ENCODE measurements at places on chromosomes 16 and 17.

GRCh38 chr16:51757505-51757904 is 606.4 kb upstream of the SALL1 start:
- no peak for DNase-seq

GRCh38 chr17:72270273-72270924 is 149.6 kb downstream of the SOX9 start:
- no peak for DNase-seq

GRCh38 chr16:46573008-46573833 is 48.0 kb downstream of the SHCBP1 start:
- no peak for DNase-seq

DNA sequence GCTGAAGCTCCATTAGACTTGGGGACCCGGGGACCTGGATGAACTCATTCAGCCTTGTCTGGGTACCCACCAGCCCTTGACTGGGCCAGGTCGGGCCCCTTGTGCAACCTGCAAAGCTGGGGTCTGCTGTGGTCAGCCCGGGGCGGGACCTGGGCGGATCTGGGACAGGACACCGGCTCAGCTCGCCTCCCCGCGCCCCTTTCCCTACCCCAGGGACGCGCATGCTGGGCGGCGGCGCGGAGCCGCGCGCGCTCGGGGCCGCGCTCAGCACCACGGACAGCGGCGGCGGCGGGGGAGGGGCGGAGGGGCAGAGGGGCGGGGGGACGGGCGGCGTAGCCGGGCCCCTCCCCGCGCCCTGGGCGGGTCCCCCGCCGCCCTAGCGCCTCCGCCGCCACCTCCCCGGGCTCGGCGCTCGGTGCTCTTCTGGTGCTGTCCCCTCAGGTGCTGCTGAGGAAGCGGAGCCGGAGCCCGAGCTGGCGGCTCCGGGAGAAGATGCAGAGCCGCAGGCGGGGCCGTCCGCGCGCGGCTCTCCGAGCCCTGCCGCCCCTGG is 7.4 kb downstream of the ACD start:
- DNase-seq, result peak; percentile 88

GRCh38 chr16:2257726-2258125 is 6.3 kb upstream of the ECI1 start:
- DNase-seq, result no peak

DNA sequence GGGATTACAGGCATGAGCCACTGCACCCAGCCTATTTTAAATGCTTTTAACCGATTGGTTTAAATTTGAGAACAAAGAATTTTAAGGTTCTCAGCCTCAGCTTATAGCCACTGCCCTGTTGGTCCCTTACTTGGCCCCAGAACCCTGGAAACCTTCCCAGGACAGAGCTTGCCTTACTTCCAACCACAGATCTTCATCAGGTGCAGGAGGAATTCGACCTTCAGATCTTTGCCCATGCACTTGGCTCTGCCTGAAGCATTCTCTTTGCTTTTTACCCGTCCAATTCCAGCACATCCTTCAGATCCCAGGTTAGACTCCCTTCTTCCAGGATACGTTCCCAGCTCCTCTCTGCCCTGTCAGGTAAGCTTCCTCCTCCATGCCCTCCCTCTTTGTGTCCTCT is 27.7 kb downstream of the CHD9 start:
- no peak for DNase-seq

DNA sequence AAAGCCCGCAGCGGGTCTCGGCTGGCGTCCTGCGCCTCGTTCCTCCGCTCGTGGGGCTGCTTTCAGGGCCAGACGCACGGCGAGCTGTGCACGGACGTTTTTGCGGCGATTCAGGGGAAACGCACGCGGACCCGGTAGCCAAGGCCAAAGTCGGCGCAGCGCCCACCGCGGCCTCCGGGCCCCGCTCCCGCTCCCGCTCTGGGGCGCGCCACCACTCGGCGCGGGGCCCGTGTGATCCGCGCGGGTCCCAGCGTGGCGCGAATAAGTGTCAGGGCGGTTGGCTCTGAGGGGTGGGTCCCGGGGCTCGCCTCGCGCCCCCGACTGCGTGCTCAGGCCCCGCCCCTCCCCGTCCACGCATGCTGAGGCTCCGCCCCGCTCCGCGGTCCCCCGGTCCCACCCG is 694 bp upstream of the TBCD start:
- DNase-seq, result no peak

DNA sequence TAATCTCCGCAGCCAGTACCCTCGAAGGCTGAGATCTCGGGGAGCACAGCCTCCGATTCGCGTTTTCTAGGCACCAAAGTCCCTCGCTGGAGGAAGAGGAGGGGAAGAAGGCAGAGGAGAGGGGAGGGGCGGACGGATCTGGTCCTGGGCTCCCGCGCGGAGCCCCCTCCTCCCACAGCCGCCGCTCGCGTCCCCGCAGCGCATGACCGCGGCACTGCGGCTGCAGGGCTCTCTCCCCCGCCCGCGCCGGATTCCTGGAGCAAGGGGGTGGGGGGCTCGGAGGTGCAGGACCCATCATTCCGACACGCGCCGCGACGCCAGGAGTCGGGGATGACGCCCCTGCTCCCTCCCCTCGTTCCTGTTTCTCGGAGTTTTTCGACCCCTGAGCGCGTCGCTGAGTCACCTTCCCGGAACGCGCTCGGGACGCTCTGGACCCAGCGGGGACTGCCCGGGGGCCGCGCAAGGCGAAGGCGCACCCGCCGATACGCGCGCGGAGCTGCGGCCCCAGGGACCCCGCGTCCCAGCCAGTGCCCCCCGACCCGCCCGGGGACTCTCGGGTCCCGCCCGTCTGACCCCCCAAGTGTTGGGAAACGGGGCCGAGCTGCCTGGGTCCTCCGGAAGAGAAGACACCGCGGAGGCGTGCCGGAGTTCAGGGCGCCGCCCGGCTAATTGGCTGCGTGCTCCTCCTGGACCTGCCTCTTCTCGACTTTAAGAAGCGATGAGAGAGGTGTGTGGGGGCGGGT is 1.4 kb upstream of the SPHK1 start:
- peak; percentile 77 for DNase-seq

GRCh38 chr17:20122254-20122879 is 113.2 kb downstream of the SPECC1 start:
- DNase-seq, result no peak

GRCh38 chr16:78641433-78641832 is 542.0 kb downstream of the WWOX start:
- peak; percentile 50 for DNase-seq

GRCh38 chr16:16126896-16127295 is 96.4 kb downstream of the ABCC6 start:
- DNase-seq, result no peak

DNA sequence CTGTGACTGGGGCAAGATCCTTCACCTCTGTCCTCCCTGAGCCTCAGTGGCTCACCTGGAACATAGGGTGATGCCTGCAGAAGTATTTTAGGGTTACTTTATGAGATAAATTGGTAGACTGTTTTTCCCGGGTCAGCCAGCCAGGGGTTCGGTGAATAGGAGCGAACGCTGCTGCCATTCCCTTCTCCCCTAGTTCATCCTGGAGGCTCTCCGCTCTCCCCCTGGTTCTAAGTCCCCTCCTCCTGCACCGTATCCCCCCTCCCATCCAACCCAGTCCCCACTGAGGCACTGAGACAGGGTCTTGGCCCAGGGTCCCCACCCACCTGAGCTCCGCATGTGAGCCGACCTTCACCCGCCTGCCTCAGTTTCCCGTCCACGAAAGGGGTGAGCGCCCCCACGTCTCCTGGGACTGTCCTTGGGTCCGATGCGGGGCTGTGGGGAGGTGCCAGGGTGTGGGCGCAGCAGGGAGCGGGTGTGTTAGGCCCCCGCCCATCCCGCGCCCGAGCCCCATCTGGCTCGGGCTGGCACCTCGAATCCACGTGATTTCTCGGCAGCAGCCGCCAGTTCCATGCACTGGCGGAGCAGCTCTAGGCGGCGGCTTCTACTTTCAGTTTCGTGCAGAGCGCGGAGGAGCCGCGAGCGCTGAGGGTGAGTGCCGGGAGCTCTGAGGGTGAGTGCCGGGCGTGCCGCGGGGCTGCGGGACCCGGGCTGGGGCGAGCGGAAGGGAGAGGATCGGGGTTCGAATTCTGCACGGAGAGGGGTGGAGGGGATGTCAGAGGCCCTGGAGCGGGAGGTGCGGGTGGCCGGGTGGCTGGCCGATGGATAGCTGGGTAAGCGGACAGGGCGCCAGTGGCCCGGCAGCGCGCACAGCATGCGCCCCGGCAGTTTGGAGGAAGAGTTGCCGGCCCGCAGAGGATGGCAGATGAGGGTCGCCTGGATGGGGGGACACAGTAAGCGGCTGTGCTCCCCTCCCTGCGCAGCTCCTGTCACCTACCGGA is at the start of gene NLRC5:
NLRC5 (plus strand) TSS at position 610 of the 998 bp plus-strand sequence. CDS start 31,156 bp downstream, outside the sequence.
- peak; percentile 78 for DNase-seq

GRCh38 chr16:590815-591200 is 942 bp downstream of the RAB40C start:
- DNase-seq, result no peak

- peak; percentile 68 for DNase-seq
Measured at GRCh38 chr17:6894206-6894528, 62.6 kb upstream of the TEKT1 start.

GRCh38 chr17:21357696-21358656 is 18.2 kb upstream of the KCNJ12 start:
- DNase-seq, result no peak

DNA sequence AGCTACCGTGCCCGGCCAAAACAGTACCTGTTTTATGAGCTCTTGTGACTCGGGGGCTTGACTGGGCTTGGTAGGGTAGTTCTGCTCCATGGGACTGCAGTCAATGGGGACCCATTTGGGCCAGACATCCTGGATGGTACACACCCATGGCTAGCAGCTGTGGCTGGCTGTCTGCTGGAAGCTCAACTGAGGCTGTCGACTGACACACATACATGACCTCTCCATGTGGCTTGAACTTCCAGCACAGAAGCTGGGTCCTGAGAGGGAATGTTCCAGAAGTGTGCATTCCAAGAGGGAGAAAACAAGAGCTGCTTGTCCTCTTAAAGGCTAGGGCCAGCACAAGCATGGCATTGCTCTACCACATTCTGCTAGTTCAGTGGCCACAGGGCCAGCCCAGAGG is 14.9 kb upstream of the NKD1 start:
- DNase-seq, result no peak

DNA sequence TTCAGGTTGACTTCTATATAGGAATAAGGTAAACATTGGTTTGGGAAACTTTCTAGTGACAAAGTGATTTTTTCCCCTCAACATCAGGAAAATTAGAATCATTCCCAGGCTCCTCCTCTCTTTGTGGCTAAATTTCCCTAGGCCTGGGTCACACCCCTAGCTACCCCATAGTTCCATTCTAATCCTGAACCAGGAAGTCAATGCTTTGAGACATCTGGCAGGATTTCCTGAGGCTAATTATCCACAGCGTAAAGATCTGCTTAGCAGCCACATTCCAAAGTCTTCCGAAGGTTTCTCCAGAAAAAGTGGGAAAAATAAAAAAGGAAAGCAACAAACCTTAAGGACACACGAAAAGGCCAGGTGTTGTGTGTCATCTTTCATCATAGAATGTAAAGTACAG is 60.3 kb upstream of the CORO6 start:
- DNase-seq, result peak; percentile 72

DNA sequence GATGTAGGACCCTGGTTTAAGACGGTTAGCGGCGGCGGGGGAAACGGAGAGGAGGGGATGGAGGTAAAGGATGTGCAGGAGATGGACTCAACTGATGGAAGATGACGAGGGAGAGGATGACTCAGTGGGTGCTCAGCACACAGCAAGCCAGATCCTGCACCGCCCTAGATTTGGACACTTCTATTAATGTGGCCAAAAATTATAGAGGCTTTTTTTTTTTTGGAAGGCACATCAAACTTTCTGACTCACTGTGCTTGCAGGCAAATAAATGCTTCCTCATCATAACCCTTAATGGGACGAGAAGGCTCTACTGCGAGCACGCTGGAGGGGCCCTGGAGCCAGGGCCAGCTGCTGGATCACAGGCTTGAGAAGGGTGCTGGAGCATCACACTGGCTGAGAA is 36.0 kb downstream of the RTN4RL1 start:
- no peak for DNase-seq

DNA sequence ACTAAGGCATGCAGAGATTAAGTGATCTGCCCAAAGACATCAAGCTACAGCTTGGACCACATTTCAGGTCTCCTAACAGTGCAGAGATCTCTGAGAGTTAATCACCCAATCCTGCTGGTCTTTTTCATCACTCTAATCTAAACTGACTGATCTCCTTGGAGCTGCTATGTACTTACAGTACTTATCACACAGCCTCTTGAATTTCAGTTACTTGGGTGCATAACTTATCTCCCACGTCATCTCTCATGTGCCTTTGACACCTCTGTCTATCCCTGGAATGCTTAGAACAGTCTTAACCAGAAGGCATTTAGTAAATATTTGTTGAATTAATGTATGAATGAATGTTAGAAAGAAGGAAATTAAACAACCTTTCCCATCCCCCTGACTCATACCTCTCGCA is 139.0 kb downstream of the SNX11 start:
- no peak for DNase-seq

DNA sequence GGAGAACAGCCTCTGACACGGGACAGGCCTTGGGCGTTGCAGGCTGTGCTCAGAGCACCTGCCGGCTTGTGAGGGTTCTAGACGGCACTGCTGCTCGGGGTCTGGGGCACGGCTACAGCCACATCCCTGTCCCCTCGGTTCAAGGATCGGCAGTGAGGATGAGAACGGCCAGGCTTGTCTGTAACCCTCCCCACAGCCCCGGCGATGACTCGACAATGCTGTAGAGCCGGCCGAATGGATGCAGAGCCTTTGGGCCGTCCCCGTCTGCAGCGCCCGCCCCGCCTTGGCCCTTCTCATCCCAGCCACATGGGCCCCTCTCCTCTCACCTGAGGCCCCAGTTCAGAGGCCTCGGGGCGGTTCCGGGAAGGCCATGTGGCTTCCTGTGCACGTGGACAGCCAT is 49.0 kb upstream of the METRNL start:
- no peak for DNase-seq

DNA sequence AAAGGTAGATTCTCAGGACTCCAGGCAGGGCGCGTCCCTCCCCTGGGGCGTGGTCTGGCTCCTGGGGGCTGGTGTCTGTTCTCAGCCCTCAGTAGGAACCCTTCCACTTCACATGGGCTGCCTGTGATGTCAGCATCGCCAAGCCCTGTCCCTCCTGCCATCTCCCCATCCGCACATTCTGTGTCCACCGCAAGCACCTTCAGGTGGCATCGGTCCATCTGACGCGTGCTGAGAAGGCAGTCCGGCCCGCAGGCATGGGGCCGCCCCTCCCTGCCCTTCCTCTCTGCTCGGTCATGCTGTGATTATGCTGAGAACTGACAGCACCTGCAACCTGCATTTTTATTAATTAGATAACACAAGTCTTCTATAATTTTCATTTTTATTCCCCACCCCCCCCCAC is 12.7 kb upstream of the DNAH17 start:
- DNase-seq, result no peak

- no peak for DNase-seq
Measured at GRCh38 chr16:55435387-55435786, 43.6 kb upstream of the MMP2 start.

GRCh38 chr16:74461826-74462225 is 40.5 kb upstream of the CLEC18B start:
- no peak for DNase-seq

DNA sequence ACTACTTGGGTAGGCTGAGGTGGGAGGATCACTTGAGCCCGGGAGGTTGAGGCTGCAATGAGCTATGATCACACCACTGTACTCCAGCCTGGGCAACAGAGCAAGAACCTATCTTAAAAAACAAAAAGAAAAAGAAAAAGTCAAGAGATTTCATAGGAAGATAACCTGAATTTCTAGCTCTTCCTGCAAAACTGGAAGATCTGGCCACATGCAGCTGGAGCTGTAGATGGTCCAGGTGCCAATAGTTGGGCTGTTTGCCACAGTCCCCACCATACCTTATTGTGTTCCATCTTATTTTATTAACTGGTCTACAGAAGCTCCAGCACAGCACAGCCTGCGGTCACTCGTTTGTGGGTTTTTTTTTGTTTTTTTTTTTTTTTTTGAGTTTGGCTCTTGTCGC is 15.0 kb downstream of the ATP2A1 start:
- no peak for DNase-seq

Data from neural progenitor cell (in vitro differentiated cells).